ENCODE measurements at places on chromosomes 3 and 15.

- no peak for DNase-seq
Observed at GRCh38 chr15:85019815-85020590, 38.3 kb downstream of the PDE8A start.

GRCh38 chr15:101620671-101621070, 31.5 kb downstream of the TM2D3 start:
- no peak for DNase-seq

- DNase-seq = no peak
Observed at GRCh38 chr15:88118035-88118434, 138.5 kb downstream of the NTRK3 start.

DNA sequence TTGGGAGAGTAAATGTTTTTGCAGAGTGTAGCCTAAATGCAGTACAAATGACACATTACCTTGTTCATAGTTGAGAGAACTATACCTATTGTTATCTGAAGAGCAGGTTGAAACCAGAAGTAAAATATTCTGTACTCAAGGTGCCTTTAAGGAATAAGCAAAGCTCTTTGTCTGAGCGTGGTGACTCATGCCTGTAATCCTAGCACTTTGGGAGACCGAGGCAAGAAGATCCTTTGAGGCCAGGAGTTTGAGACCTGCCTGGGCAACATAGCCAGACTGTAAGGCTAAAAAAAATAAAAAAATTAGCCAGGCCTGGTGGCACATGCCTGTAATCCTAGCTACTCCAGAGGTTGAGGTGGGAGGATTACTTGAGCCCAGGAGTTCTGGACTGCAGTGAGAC, 2.2 kb upstream of the RNF13 start:
- no peak for DNase-seq

DNA sequence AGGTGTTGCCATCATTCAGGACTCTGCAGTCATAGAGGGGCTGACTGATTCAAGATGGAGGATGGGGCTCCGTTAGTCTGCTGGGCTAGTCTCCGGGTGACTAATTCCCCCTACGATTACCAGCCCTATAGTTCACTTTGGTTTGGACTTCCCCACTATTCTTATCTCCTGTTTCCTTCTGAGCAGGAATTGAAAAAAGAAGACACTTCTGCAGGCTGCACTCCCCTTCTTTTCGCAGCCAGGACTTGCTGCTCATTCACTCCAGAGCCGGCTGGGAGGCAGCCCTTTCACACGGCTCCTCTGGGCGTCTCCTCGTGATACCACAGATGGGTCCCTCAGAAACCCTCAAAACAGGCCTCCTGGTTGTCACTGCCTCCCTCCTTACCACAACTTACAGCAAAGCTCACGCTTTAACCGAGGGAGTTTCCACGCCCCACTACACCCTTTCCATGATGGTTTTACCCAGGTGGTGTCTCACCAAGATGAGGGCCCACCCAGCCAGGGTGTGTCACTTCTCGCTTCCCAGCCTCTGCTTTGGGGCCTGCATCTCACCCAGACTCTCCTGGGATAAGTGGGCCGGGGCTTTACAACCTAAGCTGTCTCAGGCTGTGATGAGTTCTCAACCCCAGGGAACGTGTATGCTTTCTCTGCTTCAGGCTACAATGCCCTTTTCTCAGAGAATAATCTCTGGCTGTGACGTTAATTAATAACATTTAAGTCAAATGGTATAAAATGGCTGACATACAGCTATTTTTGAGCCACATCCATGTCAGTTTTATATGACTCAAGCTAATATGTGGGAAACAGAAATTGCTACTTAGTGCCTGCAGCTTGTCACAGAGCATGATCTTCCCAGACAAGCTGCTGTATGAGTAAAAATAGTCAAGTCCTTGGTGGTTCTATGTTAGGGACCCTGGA, 11.9 kb downstream of the CX3CR1 start:
- no peak for DNase-seq

- DNase-seq = no peak
Observed at GRCh38 chr15:33860754-33861153, 107.5 kb upstream of the CHRM5 start.

DNA sequence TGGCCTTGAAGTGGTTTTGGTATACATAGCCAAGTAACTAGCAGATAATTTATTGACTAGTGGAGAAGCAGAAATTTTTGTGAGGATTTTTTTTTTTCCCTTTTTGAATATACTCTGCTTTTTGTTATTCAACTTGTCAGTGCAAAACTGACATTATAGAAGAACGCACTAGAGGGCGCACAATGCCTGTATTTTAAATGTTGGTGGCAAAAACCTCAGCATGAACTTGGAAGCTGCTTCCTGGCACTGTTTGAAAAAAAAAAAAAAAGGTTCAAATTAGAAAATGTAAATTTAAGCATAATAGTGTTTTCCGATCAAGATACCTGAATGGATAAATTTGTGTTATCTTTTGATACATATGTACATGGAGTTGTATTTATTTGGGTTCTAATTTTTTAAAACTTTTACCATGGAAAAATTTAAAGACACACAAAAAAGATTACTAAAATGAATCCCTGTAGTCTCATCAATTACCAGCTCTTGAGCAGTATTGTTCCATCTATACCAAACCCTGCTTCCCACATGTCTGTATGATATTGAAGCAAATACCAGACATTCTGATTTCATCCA, 56.0 kb downstream of the SLC25A26 start:
- DNase-seq = no peak

DNA sequence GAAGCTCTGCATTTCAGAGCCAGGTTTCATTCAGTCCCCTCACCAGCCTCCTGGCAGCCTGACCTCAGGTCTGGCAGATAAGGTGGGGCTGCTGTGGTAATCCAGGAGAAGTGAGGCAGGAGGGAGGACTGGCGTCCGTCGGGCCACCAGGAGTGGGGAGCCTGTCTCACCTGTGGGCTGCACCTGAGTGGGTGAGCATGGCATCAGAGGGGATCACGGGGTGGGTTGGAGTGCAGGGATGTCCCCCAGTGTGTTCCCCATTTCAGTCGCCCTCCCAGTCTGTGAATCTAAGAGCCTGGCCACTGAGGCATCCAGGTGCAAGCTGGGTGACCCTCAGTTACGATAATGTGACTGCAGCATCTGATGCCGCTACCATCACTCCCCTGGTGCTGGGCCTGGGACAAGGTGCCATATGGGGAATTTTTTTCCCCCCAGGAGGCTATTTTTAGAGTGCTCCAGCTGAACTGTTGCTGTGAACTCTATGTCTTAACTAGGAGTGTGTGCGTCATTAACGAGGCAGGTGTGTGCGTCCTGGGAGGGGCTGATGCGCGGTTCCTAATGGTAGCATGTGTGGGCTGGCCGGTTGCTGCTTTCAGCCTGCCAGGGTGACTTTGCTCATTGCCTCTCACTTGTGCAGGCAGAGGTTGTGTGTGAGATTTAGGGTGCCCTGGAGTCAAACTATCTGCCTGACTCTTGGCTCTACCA, 165.2 kb downstream of the SLCO3A1 start:
- no peak for DNase-seq

- DNase-seq = no peak
Observed at GRCh38 chr15:84950570-84951111, 31.0 kb upstream of the PDE8A start.

GRCh38 chr15:101014921-101015841, 96.0 kb downstream of the LRRK1 start:
- peak; percentile 36 for DNase-seq

DNA sequence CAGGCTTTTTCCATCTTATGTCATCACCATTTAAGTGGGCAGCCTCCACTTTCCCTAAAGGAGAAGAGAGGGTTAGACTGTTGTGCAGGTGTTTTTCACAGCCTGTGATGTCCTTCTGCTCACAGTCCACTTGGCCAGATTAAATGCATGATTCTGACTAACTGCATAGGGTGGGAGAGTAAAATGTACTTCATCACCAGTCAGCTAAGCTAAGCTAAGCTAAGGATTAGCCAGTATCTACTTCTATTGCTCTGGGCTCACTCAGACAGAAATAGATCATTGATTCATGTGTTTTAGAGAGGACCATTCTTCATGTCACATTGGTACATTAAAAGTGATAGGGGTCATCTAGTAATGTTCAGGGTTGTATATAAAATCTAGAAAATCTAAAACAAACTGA, 1013.1 kb downstream of the NTRK3 start:
- no peak for DNase-seq

DNA sequence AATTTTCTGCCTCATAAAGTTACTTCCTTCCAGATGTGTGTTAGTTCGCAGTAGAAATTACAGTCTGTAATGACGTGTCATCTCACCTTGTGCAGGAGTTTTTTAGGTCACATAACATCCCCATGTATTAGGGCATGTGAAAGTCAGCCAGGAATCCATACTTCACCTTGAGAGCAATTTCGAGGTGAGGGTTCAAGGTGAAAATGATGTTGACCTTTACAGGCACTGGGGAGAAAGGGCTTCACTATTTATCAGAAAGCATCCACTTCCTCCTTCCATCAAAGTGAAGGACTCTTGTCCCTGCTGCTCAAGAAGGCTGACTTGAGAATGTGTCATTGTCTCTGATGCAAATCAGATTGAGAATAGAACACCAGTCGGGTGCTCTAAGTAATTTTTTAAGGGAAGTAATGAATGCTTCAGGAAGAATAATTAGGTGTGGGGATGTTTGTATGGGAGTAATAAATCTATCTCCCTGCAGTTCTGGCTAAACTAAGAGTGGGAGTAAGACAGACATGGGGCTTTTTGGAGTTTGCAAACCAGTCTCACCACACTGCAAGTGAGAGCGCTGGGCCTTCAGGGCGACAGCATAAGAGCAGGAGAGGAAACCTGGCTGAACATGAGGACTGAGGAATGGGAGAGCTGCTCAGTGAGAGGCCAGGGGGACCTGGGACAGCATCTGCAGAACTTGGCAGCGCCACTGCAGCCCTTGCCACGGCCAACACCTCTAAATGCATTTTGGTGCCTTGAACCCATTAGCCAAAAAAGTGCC, 85.9 kb upstream of the IL12A start:
- DNase-seq = no peak

- DNase-seq = no peak
Observed at GRCh38 chr3:9161811-9162210, 87.6 kb downstream of the SRGAP3 start.

GRCh38 chr3:106217745-106218144, 348.9 kb upstream of the CBLB start:
- no peak for DNase-seq

DNA sequence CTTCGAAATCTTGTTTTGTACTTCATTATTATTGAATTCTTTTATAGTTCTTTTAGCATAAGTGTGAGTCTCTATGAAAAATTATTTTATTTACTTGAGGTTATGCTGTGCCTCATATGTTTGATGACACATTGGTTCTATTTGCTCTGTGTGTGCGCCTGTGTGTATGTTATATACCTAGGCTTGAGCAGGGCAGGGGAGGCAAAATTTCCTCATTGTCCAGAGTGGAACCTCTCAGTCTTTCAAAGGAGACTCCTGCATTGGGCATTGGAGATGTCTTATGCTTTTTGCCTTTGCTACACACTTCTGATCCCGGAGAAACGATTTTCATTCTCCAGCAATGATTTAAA, 58.4 kb downstream of the ALCAM start:
- DNase-seq = no peak

All from GM18507 (cell line).